ENCODE measurements at places on chromosomes 1 and 21. TPM values are rescaled to one million over a fixed set of nuclear protein-coding genes. Genes with fewer than 3 reads are reported as not detected.

DNA sequence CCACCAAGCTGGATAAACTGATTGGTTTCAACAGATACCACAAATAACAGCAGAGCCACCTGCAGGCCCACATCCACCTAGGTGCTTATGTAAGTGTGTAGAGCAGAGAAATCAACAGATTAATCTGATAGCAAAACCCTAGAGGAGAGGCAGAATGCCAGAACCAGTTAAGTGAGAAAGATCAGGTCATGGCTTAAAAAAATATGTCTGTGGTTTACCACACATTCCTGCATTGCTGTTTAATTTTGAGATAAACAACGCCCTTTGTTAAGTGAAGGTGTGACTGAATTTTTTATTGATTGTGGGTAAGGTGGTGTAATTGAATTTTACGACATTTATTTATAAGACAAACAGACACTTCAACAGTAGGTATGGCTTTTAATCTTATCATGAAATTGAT lies 21.2 kb downstream of the CRNN start:
- no peak for DNase-seq

- no peak for DNase-seq
These were observed 347.9 kb downstream of the LTN1 start for GRCh38 chr21:28644762-28645161.

DNA sequence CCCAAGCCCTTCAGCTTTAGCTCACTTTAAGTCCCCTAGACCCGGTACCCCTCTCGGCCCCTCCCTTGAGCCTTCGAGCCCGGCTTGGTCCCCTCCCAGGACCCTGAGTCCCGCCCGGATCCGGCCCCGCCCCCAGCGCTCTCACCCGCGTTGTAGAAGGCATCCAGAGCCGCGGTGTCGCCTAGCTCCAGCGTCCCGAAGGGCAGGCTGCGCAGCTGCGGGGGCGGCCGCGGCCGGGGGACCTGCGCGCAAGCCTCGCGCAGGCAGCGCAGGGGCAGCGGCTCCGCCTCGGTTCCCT lies 699 bp downstream of the MAP3K6 start:
- DNase-seq: no peak

Gene LCE1A
- not detected for polyA plus RNA-seq

DNA sequence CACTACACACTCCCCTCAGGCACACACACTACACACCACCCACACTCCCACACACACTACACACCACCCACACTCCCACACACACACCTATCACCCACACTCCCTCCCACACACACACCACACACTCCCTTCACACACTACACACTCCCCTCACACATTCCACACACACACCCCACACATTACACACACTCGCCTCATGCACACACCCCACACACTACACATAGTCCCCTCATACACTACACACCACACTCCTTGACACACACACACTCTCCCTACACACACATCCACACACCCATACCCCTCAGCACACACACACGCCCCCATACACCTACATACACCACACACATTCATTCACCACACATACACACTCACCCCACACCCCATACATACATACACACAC lies 31.0 kb upstream of the SELENON start:
- DNase-seq: no peak

GRCh38 chr1:229454056-229454455 lies 20.2 kb upstream of the ACTA1 start:
- no peak for DNase-seq

DNA sequence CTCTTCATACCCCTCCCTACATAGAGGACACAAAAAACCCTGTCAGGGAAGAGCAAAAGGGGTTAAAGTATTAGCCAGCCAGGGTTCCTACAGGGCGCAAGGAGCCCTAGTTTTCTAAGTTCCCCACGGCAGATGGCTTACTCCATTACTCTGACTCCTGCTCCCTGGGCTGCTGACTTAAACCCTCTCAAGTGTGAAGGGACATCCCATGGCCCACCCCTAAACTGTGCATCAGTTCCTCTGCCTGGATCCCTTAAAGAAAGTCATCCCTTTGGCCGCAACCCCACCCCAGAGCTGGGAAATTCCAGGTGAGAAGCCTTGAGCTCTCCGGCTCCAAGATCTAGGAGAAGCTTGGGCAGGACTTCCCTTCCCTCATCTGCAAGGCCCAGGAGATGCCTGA lies 236.0 kb downstream of the TOMM20 start:
- no peak for DNase-seq

Gene MROH7
- polyA plus RNA-seq: 4.1 TPM

DNA sequence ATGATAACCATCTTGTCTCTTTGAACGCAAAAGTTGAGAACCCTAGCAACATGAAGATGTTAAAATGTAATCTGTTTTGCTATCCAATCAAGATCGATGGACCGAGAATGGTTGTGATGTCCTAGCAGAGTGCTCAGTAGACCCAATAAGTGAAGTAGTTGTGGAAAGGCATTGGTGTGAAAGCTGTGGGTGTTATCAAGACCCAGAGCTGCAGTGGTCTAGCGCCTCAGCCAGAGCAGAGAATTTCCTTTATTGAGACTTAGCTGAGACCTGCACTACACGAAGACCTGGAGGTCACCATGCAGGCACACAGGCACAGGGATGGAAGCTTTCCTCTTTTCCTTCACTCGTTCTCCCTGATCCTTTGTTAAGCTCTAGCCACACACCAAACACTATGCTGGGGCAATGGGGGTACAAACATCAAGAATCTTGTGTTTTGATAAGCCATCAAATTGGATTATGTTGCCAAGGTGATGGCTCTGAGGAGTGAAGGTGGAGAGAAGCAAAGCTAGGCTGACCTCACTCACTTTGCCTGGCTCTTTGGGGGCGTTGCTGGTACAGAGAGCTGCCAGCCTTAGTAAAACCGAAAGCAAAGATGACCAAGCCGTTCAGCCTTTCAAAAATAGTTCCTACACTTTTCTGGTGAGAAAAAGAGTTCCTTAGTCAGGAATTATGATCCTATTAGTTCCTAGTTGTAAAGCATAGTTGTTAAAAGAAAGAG lies 24.1 kb downstream of the METTL13 start:
- no peak for DNase-seq

DNA sequence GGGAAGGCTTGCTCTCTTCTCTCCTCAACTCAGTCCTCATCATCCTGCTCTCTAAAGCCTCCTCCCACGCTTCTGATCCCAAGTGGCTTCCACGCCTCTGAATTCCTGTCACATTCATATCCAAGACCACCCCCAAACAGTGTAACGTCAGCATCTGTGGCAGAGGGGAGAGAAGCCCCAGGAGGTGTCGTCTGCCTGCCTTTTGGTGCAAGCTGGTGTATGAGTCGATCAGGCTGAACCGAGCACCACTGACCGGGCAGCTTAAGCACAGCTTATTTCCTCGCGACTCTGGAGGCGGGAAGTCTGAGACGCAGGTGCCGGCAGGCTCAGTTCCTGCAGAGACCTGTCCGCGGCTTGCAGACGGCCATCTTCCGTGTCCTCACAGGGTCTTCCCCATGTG lies 123.8 kb upstream of the RAB4A start:
- DNase-seq: no peak

DNA sequence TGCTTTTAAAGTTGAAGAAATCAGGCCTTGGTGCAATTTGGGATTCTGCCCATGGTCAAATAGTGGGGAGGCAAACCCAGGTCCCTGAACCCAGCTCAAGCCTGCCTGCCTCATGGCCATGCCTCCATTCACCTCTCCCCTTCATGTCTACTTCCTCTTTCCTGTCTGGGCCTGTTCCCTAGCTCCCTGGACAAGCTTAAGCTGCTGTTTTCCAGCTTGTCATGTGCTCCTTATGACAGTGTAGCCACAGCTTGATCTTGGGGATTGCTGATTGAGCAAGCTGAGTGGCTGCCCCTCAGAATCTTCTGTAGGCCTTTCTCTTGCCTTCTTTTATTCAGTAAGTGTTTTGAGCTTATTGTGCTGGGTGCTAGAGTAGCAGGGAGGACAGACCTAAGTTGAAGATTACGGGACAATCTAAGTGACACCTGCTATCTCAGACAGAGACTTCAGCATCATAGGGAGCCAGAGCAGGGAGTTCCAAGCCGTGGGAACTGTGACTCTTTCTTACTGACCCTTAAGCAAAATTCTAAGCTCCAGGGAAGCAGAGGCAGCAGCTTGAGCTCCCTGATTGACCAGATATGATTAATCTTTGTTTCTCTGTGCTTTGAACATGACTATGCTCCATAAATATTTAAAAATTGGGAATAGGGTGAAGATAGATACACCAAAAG lies 520 bp upstream of the MR1 start:
- no peak for DNase-seq

Gene RIPPLY3
- polyA plus RNA-seq: 1.9 TPM

- DNase-seq: no peak
These were observed 153.1 kb upstream of the CXADR start for GRCh38 chr21:17359781-17360180.

Data from right renal cortex interstitium (tissue), 3 donors.